ENCODE measurements at places on chromosomes 7 and 10.

DNA sequence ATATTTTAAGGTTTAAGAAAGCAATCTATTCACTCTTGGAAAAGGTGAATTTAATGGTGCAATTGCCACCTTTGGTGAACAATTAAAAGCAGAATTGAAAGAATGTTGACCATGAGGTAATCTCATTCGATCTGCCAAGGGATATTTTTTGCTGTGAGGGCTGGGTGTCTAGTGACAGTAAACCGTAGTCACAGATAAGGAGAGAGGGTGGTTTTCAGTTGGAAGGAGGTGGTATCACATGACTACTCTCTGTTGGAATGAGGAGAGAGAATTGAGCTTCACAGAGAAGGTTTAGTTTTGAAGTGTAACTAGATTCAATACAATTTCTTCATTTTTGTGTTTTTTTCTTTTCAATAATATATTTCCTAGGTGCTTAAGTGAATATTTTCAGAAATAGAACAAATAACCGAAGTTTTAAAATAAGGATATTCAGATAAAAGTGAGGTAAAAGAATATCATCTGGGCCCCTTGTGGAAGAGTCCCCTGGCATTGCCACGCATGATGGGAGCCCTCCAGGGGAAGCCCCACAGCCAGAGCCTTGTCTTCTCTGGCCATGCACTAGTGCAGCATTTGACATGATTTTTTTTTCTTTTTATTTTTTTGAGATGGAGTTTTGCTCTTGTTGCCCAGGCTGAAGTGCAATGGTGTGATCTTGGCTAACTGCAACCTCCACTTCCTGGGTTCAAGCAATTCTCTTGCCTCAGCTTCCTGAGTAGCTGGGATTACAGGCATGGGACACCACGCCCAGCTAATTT lies 73.4 kb downstream of the GPR141 start:
- DNase-seq = no peak
- H3K27me3 ChIP-seq = no peaks in the 10 kb centered on the region
- H3K4me3 ChIP-seq = no peak overlapping the region
- no peaks in the 10 kb centered on the region for H3K36me3 ChIP-seq

- peaks cover 53% of the 10 kb centered on the region for H3K27me3 ChIP-seq
- no peaks in the 10 kb centered on the region for H3K36me3 ChIP-seq
- no peak overlapping the region for H3K27ac ChIP-seq
These were observed 32.2 kb upstream of the SFMBT2 start for GRCh38 chr10:7443036-7443435.

DNA sequence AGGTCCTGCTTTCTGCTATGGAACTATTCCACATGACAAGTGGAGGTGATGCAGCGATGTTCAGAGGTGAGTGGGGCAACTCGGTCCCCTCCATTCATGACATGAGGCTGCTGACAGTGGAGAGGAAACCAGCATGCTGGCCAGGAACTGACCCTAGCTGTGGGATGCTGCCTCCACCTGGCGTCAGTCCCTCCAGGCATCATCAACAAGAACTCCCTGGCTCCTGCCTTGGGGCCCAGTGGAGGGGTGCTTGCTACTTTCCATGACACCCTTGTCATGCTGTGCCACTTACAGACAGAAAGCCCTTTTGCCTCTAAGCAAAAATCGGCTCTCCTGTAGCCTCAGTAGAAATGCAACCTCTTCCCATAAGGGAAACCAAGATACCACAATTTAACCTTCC lies 118.5 kb downstream of the LRRC18 start:
- no peak for DNase-seq
- H3K36me3 ChIP-seq = no peaks in the 10 kb centered on the region
- no peaks in the 10 kb centered on the region for H3K4me1 ChIP-seq
- no peak overlapping the region for H3K4me3 ChIP-seq
- H3K27me3 ChIP-seq = no peaks in the 10 kb centered on the region

GRCh38 chr7:120395526-120396019 lies 122.6 kb downstream of the KCND2 start:
- no peaks in the 10 kb centered on the region for H3K36me3 ChIP-seq
- no peaks in the 10 kb centered on the region for H3K4me1 ChIP-seq
- H3K4me3 ChIP-seq = no peak overlapping the region
- no peaks in the 10 kb centered on the region for H3K27me3 ChIP-seq

DNA sequence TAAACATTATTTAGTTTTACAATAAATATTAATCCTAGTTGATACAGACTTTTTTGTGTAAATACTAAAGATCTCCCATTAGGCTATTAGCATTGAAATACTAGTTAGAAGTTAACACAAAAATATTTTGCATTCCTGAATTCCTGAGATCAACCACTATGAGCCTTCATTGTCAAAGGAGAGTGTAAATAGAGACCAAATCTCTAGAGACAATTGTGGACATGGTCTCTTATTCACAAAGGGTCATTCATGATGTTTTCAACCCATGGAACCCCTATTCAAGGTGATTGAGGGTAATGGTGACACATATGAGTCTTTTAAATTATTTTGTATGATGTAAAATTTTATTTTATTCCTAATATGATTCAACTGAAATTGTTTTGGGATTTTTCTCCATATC lies 1454.8 kb upstream of the LRRTM3 start:
- no peak for DNase-seq
- no peaks in the 10 kb centered on the region for H3K27me3 ChIP-seq
- H3K36me3 ChIP-seq = no peaks in the 10 kb centered on the region
- no peaks in the 10 kb centered on the region for H3K4me1 ChIP-seq
- no peak overlapping the region for H3K4me3 ChIP-seq

GRCh38 chr7:112292162-112292561 lies 85.7 kb downstream of the ZNF277 start:
- H3K27me3 ChIP-seq = no peaks in the 10 kb centered on the region
- H3K27ac ChIP-seq = no peak overlapping the region
- H3K4me3 ChIP-seq = no peak overlapping the region
- peaks cover 26% of the 10 kb centered on the region for H3K36me3 ChIP-seq
- no peak for DNase-seq

DNA sequence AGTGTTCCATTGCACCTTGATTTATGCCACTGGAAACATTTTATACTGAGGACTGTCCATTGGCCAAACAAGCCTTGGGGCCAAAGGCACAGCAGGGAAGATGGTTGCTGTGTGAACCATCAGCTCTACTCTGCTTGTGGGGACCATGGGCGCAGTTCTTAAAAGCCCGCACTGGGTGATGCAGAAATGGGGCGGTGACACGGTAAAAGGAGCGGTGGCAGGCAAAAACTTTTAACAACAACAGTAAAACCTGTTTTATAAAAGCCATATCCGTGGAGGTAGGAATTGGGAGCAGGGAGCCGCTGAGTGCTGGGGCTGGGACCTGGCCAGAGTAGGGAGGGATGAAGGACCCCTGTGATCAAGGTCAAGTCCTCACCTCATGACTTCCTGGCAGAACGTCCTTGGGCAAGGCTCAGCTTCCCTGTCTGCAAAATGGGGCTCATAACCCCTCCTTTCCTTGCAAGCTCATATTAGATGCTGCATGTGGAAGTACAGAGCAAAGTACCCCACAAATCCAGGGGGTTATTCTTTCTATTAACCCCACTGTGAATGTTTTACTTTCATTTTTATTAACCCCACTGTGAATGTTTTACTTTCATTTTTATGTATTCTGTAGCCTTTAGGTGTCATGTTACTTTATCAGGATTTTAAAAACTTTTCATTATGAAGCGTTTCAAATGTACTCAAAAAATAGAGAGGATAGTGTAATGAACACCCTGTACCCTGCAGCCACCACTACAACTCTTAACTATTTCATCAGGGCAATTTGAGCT lies 78.3 kb downstream of the GRK5 start:
- H3K4me3 ChIP-seq = peak overlapping the region; percentile 3
- H3K27me3 ChIP-seq = no peaks in the 10 kb centered on the region
- H3K4me1 ChIP-seq = peaks cover 100% of the 10 kb centered on the region
- H3K36me3 ChIP-seq = no peaks in the 10 kb centered on the region
- peak overlapping the region; percentile 81 for H3K27ac ChIP-seq

DNA sequence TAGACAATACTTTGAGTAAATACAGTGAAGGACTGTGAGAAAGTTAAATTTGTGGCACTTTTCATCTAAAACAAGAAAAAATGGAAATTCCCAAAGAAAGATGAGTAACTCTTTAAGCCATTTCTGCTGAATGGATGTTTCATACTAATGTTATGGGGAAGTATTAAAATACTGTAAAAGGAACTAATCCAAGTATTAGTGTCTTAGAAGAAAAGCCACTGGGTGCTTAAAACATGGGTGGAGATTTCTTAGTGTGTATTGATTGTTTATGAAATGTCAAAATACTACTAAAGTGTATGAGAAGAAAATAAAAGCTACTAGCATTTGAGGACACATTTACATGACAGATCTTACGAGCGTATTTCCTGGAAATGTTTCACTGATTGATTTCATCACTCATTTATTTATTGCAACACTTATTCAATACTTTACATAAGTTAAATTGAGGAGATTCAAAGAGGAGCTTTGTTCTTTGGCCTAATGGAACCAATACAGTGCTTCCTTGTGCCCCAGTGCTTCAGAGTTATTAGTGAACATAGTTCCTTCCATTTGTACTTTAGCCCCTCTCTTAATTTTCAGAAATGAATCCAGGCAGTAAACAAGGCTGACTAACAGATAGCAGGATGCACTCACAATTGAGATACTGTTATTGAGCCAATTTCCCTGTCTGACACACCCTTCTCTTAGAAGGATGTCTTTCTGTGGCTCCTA lies 155.5 kb upstream of the AHR start:
- H3K27ac ChIP-seq = peak overlapping the region; percentile 33
- H3K4me1 ChIP-seq = peaks cover 8% of the 10 kb centered on the region
- DNase-seq = no peak
- H3K27me3 ChIP-seq = no peaks in the 10 kb centered on the region

DNA sequence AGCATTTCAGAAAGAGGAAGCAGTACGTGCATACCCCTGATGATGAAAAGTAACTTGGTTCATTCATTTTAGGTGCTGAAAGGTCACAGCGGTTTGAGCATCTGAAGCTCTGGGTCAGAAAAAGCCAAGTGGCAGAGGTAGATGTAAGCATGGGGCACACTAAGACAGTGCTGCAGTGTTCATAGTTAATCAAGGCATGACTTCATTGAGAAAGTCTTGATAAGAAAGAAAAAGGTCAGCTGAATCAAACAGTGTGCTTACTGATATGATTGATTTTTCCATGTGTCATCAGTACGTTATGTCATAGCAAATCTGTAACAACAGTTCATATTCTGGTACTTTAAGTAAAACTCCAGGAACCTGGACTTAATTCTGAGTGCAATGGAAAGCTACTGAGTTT lies 107.7 kb upstream of the PCLO start:
- no peak overlapping the region for H3K4me3 ChIP-seq
- no peaks in the 10 kb centered on the region for H3K36me3 ChIP-seq
- no peak for DNase-seq
- no peaks in the 10 kb centered on the region for H3K27me3 ChIP-seq
- H3K4me1 ChIP-seq = no peaks in the 10 kb centered on the region
- no peak overlapping the region for H3K27ac ChIP-seq

- no peak for DNase-seq
- H3K4me3 ChIP-seq = no peak overlapping the region
- no peaks in the 10 kb centered on the region for H3K4me1 ChIP-seq
These were observed 491.8 kb upstream of the TPK1 start for GRCh38 chr7:145327646-145328045.

DNA sequence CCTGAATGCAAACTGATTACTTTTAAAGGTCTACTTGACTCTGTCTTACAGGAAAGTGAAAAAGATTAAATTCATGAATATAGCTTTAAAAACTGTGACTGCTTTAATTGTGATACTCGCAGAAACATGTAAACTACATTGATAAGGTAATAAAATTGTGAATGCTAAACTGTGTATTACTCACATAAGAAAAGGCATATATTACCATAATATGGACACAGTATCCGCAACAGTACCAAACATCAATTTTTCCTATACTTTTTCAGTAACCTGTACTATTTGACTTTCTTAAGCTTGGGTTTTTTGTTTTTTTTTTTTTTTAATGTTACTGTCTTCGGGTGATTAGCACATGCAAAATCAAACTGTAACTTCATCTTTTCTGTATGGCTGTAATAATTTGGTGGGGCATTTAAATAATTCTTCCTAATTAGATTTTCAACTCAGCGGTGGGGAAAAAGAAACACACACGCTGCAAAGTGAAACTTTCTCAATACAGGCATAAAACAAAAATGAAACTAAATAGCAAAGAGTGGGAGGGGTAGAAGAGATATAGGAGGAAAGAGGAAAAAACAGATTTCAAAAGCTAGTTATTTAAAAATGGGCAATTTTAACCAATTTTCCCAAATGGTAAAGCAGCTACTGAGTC lies 23.2 kb downstream of the NT5C3A start:
- H3K4me1 ChIP-seq = peaks cover 63% of the 10 kb centered on the region
- peak overlapping the region; percentile 78 for H3K27ac ChIP-seq
- DNase-seq = no peak
- no peaks in the 10 kb centered on the region for H3K36me3 ChIP-seq
- peak overlapping the region; percentile 63 for H3K4me3 ChIP-seq
- H3K27me3 ChIP-seq = no peaks in the 10 kb centered on the region

GRCh38 chr10:639001-639750 lies 50.3 kb downstream of the DIP2C start:
- no peak for DNase-seq
- H3K27ac ChIP-seq = no peak overlapping the region
- H3K4me1 ChIP-seq = peaks cover 56% of the 10 kb centered on the region
- H3K4me3 ChIP-seq = no peak overlapping the region
- no peaks in the 10 kb centered on the region for H3K27me3 ChIP-seq

- H3K27ac ChIP-seq = no peak overlapping the region
- no peaks in the 10 kb centered on the region for H3K4me1 ChIP-seq
- no peak for DNase-seq
- H3K27me3 ChIP-seq = no peaks in the 10 kb centered on the region
- H3K4me3 ChIP-seq = no peak overlapping the region
- no peaks in the 10 kb centered on the region for H3K36me3 ChIP-seq
These were observed 56.3 kb downstream of the ARID5B start for GRCh38 chr10:61957806-61958205.

GRCh38 chr10:103772096-103772845 lies 83.1 kb downstream of the SH3PXD2A start:
- H3K4me1 ChIP-seq = peaks cover 37% of the 10 kb centered on the region
- no peaks in the 10 kb centered on the region for H3K36me3 ChIP-seq
- peak overlapping the region; percentile 49 for H3K4me3 ChIP-seq
- peak overlapping the region; percentile 82 for H3K27ac ChIP-seq
- no peaks in the 10 kb centered on the region for H3K27me3 ChIP-seq

DNA sequence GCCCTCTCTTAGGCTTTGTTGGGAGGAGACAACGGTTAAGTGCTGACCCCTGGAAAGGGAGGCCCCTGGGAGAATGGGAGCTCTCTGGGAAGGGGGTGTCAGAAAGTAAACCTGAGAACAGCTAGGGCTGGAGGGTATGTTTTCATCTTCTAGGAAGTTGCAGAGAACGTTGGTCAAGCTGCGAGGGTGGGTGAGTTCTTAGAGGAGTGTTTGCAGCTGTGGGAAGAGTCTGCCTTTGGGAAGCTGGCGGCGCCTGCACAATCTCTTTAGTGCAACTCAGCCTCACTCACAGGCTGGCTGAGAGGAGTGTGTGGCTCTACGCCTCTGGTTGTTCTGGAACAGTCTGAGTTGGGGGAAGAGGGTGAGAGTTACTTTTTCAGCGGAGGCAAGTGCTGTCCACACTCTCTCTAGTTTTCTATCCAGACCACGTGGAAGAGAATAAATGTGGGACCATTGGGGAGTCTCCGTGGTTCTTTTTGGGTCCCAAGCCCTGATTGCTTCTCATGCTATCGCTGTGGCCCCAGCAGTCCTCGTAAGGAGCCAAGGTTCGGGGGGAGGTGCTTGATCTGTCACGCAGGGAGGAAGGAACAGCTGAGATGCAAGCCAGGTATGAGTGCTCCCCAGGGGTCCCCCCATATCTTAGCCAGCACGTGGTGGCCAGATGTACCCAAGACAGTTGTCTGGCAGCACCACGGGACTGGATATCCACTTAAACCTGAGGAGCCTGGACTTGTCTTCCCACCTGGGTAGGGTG lies 237.2 kb downstream of the BUB3 start:
- H3K36me3 ChIP-seq = no peaks in the 10 kb centered on the region
- no peaks in the 10 kb centered on the region for H3K27me3 ChIP-seq
- no peak overlapping the region for H3K4me3 ChIP-seq
- no peak overlapping the region for H3K27ac ChIP-seq
- no peak for DNase-seq
- no peaks in the 10 kb centered on the region for H3K4me1 ChIP-seq
